ENCODE measurements at places on chromosomes 13 and 19.

GRCh38 chr13:95698047-95698749, 21.3 kb downstream of the DNAJC3 start:
- DNase-seq, result peak; percentile 8

- DNase-seq, result peak; percentile 83
These were observed at the start of gene ZNF665 for GRCh38 chr19:53192771-53193534. ZNF665 (minus strand) TSS chr19:53193358; CDS start chr19:53182898, 10,460 bp downstream.

GRCh38 chr13:27524981-27525975, 74.9 kb upstream of the MTIF3 start:
- DNase-seq, result no peak

- no peak for DNase-seq
These were observed 11.6 kb downstream of the CBARP start for GRCh38 chr19:1226227-1226518.

DNA sequence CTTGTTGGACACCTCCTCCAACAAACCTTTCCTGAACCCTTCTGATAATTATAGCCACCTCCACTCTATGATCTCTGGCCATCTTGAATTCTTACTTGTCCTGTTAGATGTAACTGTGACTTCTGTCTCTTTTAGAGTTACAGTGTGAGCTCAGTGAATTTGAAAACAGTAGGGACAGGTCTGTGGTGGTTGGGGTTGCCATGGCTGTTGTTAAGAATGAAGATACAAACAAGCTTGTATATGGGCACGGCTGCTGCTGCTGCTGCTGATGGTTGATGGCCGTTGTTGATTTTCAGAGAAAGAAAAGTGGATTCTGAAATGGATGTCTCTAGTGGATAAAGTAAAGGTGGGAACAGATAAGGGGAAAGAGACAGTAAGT, 101.5 kb downstream of the STARD13 start:
- DNase-seq, result no peak

DNA sequence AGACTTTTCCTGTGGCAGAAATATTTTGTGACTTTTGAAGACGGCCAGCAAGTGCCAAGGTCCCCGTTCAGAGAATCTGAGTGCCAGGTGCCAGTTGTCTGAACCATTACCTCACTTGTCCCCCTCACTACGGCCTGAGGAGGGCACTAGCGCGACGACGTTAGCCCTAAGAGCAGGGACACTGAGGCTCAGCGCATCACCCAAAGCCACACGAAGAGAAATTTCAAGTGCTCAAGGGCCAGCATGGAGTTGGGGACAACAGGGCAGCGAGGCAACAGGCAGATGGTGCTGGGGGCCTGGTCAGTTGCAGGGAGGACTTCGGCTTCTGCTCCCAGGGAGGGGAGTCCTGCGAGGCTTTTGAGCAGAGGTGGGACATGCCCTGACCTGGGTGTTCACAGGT, 9.5 kb upstream of the TYK2 start:
- DNase-seq, result no peak

DNA sequence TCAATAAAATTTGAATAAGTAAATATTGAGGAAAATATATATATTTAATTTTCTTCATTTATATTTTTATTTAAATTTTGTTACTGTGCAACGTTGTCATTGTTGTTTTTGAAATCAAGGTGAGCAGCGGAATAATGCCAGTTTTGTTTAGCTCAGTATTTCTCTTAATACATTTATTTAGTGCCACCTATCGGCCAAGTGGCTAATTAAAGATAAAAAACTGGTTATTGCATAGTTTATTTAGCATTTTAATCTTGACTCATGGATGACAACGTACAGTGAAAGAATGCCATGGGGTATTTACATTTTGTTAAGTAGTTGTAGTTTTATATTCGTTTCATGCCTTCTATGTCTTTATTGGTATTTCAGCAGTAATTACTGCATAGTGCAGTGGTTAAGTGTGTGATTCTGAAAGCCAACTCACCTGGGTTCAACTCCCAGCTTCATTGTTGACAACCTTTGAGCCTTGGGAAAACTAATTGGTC, 265.9 kb downstream of the MYO16 start:
- DNase-seq, result no peak

DNA sequence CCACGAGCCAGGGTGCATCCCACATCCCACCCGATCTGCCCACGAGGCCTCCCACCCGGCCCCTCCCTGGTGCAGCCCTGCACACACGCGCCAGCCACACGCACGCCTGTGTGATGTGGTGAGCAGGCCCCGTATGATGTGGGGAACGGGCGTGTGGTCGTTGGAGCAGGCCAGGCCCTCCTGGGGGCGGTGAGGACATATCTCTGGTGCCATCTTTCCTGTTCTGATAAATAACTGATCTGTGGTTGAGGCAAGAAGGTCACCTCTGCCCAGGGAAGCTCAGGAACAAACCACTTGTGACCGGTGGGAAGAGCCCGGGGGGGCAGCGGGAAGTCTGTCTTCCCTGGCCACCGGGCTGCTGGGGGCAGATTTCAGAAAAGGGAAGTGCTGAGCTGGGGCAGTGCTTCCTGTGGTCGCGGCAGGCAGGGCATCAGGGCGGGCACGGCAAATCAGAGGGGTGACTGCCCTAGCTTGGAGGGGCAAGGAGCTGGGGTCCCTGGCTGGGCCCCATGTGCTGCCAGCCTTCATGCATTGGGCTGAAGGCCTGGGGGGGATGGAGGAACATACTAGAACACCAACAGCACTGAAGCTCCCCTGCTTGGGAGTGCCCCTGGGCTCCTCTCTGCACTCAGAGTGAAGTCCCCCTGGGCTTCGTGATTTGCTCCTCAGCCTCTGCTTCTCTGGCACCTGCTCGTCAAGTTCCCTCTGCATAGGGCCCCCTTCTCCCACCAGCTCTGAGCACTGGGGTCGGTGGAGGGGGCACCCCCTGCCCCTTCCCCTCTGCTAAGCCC, 35.2 kb upstream of the SLC7A10 start:
- DNase-seq, result no peak

DNA sequence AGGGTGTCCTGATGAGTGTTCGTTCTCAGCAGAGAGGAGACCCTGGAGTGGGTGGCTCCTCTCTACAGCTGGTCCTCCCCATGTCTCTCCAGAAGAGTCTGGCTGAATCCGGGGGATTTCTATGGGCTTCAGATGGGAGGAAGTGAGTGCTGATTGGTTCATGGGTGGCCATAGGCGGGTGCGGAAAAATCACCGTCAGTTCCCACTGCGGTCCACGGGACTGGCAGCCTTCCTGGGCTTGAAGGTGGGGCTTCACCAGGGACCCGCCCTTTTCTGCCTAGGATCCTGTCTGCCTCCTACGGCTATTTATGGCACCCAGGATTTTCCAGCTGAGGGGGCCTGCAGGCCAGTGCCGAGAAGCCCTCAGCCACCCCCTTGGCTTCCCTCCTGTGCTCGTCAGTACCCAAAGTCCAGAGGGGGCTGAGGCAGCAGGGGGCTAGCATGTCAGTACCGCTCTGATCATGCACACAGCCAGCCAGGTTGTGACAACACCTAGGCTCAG, 18.4 kb downstream of the CPB2 start:
- no peak for DNase-seq

- peak; percentile 66 for DNase-seq
These were observed 45.6 kb upstream of the UBE2L5 start for GRCh38 chr13:30376426-30377311.

GRCh38 chr13:78844106-78844505, 185.2 kb upstream of the OBI1 start:
- DNase-seq, result no peak

- DNase-seq, result no peak
These were observed 12.8 kb downstream of the C3 start for GRCh38 chr19:6707658-6708018.

GRCh38 chr13:60398907-60399589, 2.0 kb downstream of the TDRD3 start:
- DNase-seq, result no peak

GRCh38 chr13:99980201-99980823, 1.3 kb upstream of the ZIC2 start:
- peak; percentile 64 for DNase-seq

- no peak for DNase-seq
These were observed 21.8 kb downstream of the POLR1D start for GRCh38 chr13:27643334-27644132.

DNA sequence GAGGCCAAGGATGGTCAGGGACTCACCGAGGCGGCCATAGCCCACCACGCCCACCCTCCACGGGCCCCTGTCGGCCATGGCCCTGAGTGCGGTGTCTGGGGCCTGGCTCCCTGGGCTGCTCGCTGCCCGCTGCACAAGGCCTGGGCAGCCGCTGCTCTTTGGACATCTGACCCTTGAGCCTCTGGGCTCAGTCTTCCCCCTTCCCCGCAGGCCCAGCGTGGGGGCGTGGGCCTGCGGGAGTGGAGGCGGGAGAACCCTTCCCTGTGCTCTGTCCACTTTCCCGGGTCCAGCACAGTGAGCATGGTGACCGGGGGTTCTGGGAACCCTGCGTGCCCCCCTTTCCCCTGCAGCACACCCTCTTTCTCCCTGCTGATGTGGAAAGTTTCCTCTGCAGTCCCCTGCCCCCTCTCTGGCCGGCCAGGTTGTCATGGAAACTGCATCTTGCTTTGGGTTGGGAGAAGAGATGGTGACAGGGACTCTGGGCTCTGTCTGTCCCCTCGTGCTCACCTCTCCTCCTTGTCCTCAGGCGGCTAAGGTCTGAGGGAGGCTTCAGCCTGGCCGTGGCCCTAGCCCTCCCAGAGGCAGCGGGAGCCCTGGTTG, at the start of gene ASPDH:
Gene ASPDH, minus strand, starts transcription at position 168 of the 600 bp plus-strand sequence. Its CDS starts 90 bp downstream, at position 78.
- DNase-seq, result no peak

GRCh38 chr19:51339313-51339686, 2.6 kb downstream of the VSIG10L start:
- no peak for DNase-seq

GRCh38 chr13:110826861-110827672, 87.8 kb downstream of the ANKRD10 start:
- no peak for DNase-seq

- DNase-seq, result no peak
These were observed 3.5 kb downstream of the CEACAM4 start for GRCh38 chr19:41623360-41623759.

DNA sequence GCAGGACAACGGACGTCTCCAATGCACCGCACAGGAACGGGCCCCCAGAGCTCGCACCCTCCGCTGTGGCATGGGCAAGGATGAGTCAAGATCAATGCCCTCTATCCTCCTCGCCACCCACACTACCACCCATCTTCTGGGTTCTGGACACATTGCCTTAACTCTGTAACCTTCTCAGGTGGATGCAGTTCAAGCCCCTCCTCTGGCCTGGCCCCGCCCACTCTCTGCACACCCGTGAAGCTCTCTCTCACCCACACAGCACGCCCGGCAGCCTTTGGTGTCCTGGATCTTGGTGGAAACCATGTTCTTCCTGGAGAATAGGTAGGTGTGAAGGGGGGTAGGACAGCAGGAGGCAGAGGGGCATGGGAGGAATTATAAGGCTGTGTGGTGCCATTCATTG, 20.7 kb downstream of the MAP4K1 start:
- no peak for DNase-seq

GRCh38 chr13:42040730-42041010, 7.8 kb upstream of the DGKH start:
- no peak for DNase-seq

DNA sequence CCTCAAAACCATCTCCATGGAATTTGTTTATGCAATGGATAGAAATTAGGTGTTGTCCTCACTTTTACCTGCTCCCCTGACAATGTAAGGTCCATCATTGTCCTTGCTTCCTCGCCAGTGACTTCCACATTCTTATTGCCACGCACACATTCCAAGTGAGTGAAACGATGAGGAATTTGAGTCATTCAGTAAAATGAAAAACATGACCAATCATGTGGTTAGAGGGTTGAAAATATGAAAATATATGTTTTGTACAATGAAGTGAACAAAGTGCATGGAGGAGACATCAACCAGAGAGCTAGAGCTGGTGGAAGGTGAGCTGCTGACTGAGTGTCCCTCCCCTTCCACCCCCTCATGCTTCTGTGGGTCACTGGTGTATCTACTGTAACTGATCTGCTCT, 91.7 kb downstream of the ATP8A2 start:
- DNase-seq, result no peak

DNA sequence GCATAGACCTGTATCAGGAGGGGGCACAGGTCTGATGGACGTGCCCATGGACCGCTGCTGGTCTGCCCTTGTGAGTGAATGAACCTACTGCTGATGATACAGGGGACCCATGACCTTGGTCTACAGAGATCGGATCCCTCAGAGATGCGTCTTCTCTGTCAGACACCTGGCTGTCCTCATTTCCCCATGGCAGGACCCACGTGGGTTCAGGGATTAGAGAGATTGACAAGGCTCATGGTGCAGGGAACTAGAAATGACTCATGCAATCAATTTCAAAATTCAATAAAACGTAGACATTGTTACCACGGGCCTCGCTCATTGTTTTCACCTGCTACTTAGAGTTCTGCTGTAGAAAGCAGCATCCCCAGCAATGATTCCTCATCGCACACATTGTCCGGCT, 962 bp upstream of the TPRX1 start:
- no peak for DNase-seq

GRCh38 chr19:18440415-18440877, 2.5 kb upstream of the ISYNA1 start:
- no peak for DNase-seq

- no peak for DNase-seq
These were observed 15.7 kb upstream of the ENOX1 start for GRCh38 chr13:43802511-43802910.

- no peak for DNase-seq
These were observed 337.0 kb upstream of the SLITRK5 start for GRCh38 chr13:87334176-87334575.

- no peak for DNase-seq
These were observed 2.4 kb downstream of the CUL4A start for GRCh38 chr13:113211774-113212173.

- no peak for DNase-seq
These were observed 147.6 kb upstream of the RXFP2 start for GRCh38 chr13:31591642-31592233.

GRCh38 chr13:109764045-109764444, 22.3 kb downstream of the IRS2 start:
- no peak for DNase-seq

DNA sequence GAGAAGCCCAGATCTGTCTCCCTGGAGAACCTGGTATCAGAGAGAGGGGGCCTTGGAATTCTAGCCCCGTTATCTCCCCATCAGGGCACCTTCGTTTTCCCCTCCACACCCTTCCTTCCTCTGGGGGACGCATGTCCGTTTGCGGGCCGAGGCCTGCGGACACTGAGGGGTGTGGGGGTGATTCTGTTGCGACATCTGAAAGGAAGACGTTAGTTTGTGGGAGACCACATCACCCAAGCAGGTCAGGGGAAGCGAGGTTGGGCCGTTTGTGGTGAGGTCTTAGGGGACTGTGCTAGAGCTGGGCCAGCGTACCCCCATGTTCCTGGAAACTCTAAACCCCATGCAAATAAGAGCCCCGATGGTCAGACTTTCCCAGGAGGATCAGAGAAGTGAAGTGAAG, 3.7 kb upstream of the HSH2D start:
- DNase-seq, result no peak
